ENCODE measurements at places on chromosomes 16 and 17. TPM values are rescaled to one million over a fixed set of nuclear protein-coding genes. Genes with fewer than 3 reads are reported as not detected.

- no peaks in the 10 kb centered on the region for H3K4me1 ChIP-seq
- no peaks in the 10 kb centered on the region for H3K27me3 ChIP-seq
- peaks cover under 1% of the 10 kb centered on the region for H3K36me3 ChIP-seq
- no peak for DNase-seq
Measured at GRCh38 chr17:29246628-29247027, at the start of gene CRYBA1. Gene CRYBA1 (plus strand): TSS chr17:29246859. CDS start chr17:29246864, 5 bp downstream.

Gene MYH1
- total RNA-seq: not detected

- H3K36me3 ChIP-seq: peaks cover 14% of the 10 kb centered on the region
- peak overlapping the region; percentile 91 for H3K27ac ChIP-seq
- peak; percentile 80 for DNase-seq
- no peak overlapping the region for H3K4me3 ChIP-seq
- no peaks in the 10 kb centered on the region for H3K27me3 ChIP-seq
- peaks cover 42% of the 10 kb centered on the region for H3K4me1 ChIP-seq
Measured at GRCh38 chr16:4675864-4676786, 17.2 kb upstream of the NUDT16L1 start.

Gene UBE2I
- 116 TPM for total RNA-seq

Gene CA7
- total RNA-seq: not detected

Gene SLFN14
- total RNA-seq: 0.52 TPM

- H3K27me3 ChIP-seq: no peaks in the 10 kb centered on the region
- H3K4me3 ChIP-seq: no peak overlapping the region
- H3K36me3 ChIP-seq: peaks cover 30% of the 10 kb centered on the region
- DNase-seq: peak; percentile 42
- H3K27ac ChIP-seq: no peak overlapping the region
- H3K4me1 ChIP-seq: peaks cover 28% of the 10 kb centered on the region
Measured at GRCh38 chr17:750431-751037, 1.5 kb downstream of the GEMIN4 start.

Gene PHKG2
- total RNA-seq: 32.8 TPM

- peaks cover 8% of the 10 kb centered on the region for H3K36me3 ChIP-seq
- no peak for DNase-seq
- H3K27me3 ChIP-seq: peaks cover 71% of the 10 kb centered on the region
- no peak overlapping the region for H3K4me3 ChIP-seq
- peaks cover 54% of the 10 kb centered on the region for H3K4me1 ChIP-seq
- H3K27ac ChIP-seq: no peak overlapping the region
Measured at GRCh38 chr17:35489944-35490343, 41.4 kb upstream of the SLFN13 start.

Gene KRT40
- total RNA-seq: not detected

- H3K4me1 ChIP-seq: peaks cover 82% of the 10 kb centered on the region
- no peak for DNase-seq
- H3K4me3 ChIP-seq: peak overlapping the region; percentile 89
Measured at GRCh38 chr16:87951552-87952538, 611 bp downstream of the BANP start.

Measured in spleen (tissue), 13 donors.